ENCODE measurements at places on chromosomes 6 and 20.
A peak's percentile ranks its signal among the peaks of the same experiment; 100 is the strongest.

DNA sequence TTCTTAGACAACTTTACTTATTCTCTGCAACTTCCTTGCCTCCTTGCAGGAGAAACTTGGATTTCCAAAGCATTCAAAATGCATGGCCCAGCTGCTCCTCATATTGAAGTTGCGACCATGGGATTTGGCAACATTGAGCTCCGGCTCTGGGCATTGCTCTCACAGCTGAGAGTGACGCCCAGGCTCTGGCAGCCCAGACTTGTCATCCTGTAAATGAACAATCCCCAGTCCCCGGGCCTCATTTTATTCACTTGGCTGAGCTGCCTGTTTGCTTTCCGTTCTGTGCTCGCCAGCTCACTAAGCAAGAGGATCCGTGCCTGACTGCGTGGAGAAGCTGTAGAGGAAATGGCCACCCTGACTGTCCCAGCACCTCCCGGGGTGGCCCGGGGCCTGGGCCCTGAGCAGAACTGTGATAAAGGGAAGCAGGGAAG, 119.5 kb upstream of the CD93 start:
- no peak for DNase-seq

DNA sequence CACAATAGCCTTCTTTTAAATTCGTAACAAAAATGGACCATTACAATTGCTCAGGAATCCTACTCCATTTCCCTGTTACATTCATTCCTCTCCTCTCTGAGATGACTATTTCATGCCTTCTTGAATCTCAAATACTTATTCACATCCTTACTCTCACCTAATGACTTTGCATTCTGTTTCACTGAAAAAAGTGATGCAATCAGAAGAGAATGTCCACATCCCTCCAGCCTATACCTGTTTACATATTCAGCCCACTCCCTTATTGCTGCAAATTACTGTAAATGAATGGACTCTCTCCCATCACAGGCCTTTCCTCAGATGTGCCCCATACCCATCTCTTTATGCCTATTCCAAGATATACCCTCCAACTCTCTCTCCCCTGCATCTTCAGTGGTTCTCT, 8.6 kb downstream of the TAAR1 start:
- DNase-seq = no peak

DNA sequence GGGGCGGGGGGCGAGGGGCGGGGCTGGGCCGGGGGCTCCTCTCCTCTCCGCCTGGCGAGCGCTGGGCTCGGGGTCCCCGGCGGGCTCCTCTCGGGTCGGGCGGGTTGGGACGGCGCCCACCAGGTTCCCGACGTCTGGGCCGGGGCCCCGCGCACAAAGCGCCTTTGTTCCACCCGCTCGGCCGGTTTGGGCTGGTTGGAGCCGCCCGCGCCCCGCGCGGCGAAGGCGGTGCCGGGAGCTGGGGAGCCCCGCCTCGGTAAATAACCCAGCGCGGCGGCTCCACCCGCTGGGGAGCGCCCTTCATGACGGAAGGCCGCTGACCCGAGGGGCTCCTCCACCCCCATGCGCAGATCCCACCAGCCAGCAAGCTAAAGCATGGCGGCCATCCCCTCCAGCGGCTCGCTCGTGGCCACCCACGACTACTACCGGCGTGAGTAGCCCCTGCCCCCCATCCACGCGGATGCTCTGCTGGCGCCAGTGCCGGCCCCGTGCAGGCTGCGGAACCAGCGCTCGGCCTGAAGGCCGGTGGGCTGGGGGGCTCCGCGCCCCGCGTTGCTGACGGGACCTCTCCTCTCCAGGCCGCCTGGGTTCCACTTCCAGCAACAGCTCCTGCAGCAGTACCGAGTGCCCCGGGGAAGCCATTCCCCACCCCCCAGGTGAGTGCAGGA, 503 bp downstream of the PPDPF start:
- DNase-seq = peak; percentile 55

- DNase-seq = no peak
Observed at GRCh38 chr6:170176898-170177771, 113.7 kb downstream of the DLL1 start.

- no peak for DNase-seq
Observed at GRCh38 chr6:149337320-149337719, 19.8 kb downstream of the TAB2 start.

- peak; percentile 61 for DNase-seq
Observed at GRCh38 chr20:13546497-13547131, 92.1 kb downstream of the TASP1 start.

- no peak for DNase-seq
Observed at GRCh38 chr20:38604873-38605303, 3.3 kb downstream of the ARHGAP40 start.

DNA sequence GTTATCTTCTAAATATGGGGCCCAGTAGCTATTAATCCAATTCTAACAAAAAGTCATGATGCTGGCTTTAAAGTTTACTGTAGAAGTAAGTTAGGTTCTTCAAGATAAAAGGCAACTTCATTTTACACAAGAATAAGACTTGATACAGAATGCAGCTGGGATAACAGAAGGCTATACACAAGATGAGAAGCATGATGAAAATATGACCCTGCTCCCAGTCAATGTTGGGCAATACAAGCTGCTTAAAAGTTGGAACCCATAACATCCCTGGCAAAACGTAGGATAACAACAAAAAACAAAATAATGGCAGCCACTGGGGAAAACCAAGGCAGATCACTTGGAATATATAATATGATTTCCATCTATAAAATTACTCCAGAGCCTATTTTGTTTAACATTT, 87.6 kb upstream of the RSPO3 start:
- DNase-seq = no peak

DNA sequence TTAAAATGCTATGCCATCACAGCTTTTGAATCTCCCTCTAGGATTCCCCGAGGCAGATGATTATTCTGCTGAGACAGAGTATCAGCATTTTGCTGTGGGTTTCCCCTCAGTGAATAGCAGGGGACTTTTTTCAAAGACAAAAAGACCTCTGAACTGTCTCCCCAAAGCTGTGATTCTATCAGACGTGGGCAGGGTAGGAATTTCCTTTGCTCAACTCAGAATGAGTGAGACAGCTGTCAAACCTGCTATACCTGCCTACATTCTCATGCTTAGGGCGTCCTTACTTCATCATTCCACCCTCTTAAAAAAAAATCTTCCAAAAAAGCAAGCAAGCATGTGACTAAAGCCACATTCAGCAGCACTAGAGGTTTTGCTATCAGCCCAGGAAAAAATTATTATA, 147.6 kb upstream of the FAM83B start:
- DNase-seq = no peak

DNA sequence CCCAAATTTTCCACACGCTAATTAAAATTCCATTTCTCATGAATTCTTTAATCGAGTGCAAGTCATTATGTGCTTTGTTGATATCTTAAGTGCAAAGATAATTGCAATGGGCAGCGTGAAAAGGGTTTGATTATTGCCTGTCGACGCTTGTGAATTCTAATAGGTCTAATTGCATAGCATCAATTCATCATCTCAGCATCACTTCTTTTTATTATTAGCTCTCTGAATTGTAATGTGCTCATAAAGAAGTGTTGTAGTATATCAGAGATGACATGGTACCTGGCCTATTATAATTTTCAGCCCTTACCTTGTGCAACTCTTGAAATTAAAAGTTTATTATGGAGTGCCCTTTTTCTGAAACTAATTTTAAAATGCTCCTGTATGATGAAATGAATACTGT, 866.8 kb upstream of the FLRT3 start:
- DNase-seq = no peak

- no peak for DNase-seq
Observed at GRCh38 chr6:110756817-110757216, 58.5 kb downstream of the CDK19 start.

DNA sequence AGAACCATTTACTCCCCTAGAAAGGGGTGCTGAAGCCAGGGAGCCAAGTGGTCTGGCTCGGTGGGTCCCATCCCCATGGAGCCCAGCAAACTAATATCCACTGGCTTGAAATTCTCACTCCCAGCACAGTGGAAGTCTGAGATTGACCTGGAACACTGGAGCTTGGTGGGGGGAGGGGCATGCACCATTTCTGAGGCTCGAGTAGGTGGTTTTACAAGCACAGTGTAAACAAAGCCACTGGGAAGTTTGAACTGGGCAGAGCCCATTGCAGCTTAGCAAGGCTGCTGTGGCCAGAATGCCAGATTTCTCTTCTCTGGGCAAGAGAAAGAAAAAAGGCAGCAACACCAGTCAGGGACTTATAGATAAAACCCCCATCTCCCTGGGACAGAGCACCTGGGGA, 855.8 kb upstream of the CITED2 start:
- DNase-seq = no peak

DNA sequence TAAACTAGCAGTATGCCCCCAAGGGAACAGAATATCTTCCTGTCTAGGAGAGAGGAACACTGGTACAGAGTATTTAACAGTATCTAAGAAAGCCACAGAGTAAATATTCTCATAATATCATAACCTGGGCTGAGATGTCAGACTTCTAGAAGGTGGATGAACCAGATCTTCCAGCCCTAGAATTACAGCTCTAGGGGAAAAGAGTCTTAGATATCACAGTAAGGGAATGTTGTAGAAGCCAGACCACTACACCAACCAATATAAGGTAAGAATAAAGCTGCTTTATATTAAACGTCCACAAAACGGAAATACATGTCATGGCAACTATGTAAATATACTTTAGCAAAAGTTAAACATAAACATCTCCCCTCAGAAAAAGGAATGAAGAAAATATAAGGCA, 12.4 kb downstream of the SERINC1 start:
- DNase-seq = no peak

DNA sequence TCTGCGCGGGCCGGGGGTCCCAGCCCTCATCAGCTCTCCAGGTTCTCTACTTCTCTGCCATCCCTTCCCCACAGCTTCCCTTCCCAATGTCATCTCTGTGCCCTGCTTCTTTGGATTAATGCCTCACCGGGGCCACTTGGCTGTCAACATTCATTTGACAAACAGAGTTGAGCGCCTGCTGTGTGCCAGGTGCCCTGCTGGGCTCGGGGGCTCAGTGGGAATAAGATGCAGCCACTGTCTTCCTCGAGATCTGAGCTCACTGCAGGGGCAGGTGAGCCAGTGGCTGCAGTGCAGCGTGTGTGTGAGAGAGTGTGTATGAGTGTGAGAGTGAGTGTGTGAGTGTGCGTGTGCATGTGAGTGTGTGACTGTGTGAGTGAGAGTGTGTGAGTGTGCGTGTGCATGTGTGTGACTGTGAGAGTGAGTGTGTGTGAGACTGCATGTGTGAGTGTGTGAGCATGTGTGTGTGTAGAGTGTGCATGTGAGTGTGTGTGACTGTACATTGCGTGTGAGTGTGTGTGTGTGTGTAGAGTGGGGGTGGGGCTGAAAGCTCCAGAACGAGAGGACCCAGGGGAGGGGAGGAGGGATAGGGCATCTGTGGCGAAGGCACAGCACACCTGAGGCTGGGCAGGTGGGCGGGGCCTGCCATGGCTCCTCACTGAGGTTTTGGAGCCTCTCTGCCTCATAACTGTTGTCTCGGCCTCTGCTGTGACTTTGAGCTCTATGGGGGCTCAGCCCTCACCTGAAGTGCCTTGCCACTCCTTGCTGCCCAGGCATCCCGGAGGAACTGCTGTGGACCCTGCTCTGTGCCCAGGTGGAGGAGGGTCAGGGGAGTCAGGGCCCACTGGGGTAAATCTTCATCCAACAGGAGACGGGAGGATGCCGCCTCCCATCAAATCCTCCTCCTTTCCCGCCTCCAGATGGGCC, 36.5 kb upstream of the PHACTR3 start:
- DNase-seq = no peak

- DNase-seq = no peak
Observed at GRCh38 chr20:57672164-57672563, 37.7 kb downstream of the PMEPA1 start.

GRCh38 chr6:101001012-101001411, 119.9 kb upstream of the ASCC3 start:
- no peak for DNase-seq

DNA sequence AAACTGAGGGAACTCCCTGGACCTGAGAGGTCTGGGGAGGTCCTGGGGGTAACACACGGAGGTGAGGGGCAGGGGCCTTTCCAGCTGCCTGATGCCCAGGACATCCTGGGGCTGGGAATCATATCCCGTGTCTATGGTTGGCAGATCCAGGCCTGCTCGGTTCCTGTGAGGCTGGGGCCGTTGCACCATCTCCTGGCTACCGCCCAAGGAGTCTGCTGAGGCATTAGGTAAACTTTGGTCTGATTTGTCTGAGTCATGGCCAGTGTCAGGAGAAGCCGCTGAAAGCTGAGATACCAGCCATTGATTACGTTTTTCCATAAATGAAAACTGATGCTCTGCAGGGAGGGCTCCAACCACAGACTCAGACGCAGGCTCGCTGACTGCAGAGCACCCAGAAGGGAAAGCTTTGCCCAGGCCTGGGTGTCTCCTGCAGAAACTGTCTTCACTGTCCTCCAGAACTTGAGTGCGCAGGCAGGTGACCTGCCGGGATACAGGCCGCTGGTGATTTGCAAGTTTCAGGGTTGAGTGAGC, 14.2 kb downstream of the TRAF3IP2 start:
- DNase-seq = no peak

GRCh38 chr20:362271-363254, 15.7 kb downstream of the NRSN2 start:
- DNase-seq = no peak

DNA sequence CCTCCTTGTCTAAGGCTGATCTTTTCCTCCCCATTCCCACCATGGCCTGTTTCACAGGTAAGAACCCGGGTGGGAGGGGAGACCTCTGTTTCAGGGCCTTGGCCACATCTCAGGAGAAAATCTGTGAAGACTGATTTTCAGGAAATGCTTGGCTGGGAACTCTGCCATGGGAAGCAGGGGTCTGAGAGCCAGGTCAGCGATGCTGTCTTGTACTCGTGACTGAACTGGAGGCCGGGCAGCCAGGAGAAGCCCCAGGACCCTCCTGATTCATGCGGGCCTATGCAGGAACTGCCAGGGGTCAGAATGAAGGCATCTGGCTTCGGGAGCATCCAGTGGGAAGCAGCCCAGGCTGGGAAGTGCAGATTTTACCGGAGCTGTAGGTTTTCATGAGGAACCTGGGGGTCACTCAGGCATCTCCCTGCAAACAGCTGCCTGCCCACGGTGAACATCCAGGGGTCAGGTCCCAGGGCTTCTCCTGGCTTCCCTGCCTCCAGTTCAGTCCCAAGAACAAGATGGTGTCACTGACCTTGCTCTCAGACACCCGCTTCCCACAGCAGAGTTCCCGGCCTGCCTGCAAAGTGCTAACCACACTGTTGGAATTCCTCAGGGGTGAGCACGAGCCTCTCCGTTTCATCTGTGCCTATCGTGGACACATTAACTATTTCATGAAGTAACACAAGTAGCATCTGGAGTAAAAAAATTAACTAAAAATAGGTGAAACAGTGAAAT, 90.2 kb upstream of the SULF2 start:
- no peak for DNase-seq

- no peak for DNase-seq
Observed at GRCh38 chr20:34332262-34332920, 29.2 kb upstream of the AHCY start.

DNA sequence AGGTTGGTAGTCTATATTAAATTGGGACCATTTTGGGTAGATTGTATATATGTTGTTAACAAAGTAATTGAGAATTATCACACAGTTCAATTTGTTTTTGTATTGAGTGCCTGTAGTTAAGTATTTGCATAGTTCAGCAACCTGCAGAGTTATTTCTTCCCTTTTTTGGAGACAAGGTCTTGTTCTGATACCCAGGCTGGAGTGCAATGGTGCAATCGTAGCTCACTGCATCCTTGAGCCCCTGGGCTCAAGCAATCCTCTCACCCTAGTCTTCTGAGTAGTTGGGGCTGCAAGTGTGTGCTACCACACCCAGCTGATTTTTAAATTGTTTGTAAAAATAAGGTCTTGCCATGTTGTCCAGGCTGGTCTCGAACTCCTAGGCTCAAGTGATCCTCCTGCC, 250.5 kb downstream of the UTRN start:
- no peak for DNase-seq

GRCh38 chr20:21994203-21994602, 288.7 kb downstream of the PAX1 start:
- no peak for DNase-seq

All from activated T-cell treated with anti-CD3 and anti-CD28 coated beads, Interleukin-2, amount 50 U/mL, for 4 hours (primary cell).